RPMI8226 (cell line): ENCODE measurements at places on chromosomes 13 and 19.

- DNase-seq: no peak
These were observed 39.3 kb upstream of the FLT1 start for GRCh38 chr13:28534210-28534609.

DNA sequence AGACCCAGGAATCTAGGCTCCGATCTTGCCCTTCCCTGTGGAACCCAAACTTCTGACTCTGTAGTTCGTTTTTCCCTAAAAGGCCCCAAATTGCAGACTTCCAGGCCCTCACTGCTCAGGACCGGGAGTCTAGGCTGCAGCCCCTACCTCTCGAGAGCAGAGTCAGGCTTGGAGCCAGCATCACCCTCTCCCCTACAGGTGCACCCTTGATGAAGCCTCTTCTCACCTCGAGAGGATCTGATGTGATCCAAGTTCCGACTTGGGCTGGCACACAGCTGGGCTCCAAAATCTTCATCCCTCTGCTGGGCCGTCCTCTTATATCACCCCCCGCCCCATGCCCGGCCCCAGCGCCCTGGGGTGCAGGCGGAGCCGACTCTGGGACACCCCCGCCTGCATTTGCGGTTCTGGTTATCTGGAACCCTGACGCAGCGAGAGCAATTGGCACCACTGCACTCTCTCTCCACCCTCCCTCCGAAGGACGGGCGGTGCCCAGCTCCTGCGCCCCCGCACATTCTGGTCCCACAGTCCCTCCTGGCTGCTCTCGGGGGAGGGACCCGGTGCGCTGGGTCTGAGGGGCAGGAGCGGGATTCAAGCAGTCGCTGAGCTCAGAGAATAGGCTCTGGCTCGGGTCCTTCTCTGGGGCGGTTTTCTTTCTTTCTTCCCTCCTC, at the start of gene KLK7:
KLK7 (minus strand) TSS at position 293 of the 668 bp plus-strand sequence. CDS start 1,518 bp downstream, outside the sequence.
- no peak for DNase-seq

DNA sequence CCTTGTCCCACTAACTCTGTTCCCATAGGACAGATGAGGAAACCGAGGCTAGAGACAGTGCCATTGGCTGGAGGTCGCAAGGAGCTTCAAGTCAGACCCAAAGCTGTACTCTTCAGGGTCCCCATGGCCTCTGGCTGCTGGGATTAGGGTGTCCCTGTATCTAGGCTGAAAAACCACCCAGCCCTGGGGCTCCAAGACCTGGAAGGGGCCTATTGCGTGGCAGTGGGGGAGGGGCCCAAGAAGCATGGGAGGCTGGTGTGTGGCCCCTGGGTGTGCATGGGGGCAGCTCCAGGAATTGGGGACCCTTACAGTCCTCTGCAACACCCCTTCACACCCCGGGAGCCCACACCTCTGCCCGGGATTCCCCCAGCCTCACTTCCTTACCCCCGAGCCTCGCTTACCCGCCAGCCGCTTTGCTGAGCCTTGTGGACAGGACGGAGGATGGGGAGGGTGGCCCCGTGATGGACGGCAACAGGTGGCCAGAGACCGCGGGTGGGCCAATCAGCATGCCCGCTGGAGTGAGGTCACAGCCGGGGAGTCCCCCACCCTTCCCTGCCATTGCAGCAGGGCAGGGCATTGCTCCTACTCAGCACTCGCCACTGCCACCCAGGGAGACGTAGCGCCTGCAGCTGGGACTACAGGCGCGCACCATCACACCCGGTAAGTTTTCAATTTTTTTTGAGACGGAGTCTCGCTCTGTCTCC, at the start of gene JSRP1:
JSRP1 (minus strand) TSS at position 436 of the 704 bp plus-strand sequence. CDS start 1,103 bp downstream, outside the sequence.
- peak; percentile 85 for DNase-seq

GRCh38 chr13:77065461-77066147, 38.6 kb upstream of the FBXL3 start:
- no peak for DNase-seq

GRCh38 chr13:28299916-28300315, 161.6 kb downstream of the PAN3 start:
- DNase-seq: no peak
